ENCODE measurements at places on chromosomes 16 and 17. TPM values are rescaled to one million over a fixed set of nuclear protein-coding genes. Genes with fewer than 3 reads are reported as not detected.

DNA sequence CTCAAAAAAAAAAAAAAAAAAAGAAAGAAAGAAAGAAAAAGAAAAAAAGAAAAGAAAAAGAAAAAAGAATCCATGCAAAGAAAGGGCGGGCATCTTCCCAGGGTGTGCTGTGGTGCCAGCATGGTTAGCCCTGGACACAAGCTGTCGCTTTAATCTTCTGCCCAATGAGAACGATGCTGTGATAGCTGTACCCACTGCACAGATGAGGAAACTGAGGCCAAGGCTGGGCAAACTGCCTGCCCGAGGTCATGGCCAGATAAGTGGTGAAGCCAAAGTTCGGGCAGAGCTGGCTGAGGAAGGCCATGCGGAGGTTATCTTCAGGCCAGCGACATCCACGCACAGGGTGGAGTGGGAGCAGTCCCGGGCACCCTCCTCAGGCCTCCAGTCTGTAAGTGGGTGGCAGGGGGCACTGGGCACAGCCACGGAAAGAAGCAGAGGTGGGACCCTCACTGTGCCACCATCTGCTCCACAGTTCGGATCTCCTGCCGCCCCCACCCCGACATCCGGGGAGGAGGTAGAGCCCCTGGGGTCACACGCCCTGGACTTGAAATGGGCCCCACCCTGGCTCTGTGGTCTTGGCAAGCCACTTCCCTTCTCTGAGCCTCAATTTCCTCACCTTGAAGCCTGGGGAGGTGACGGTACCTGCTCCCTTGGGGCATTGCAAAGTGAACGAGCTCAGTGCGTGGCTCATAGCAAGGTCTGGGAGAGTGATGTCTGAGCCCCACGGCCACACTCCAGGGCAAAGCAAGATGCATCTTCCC, 6.5 kb downstream of the FBXL16 start:
- H3K36me3 ChIP-seq = peaks cover 5% of the 10 kb centered on the region
- H3K27me3 ChIP-seq = peaks cover 99% of the 10 kb centered on the region
- peaks cover 9% of the 10 kb centered on the region for H3K4me1 ChIP-seq
- H3K27ac ChIP-seq = no peak overlapping the region
- no peak overlapping the region for H3K4me3 ChIP-seq
- no peak for DNase-seq

DNA sequence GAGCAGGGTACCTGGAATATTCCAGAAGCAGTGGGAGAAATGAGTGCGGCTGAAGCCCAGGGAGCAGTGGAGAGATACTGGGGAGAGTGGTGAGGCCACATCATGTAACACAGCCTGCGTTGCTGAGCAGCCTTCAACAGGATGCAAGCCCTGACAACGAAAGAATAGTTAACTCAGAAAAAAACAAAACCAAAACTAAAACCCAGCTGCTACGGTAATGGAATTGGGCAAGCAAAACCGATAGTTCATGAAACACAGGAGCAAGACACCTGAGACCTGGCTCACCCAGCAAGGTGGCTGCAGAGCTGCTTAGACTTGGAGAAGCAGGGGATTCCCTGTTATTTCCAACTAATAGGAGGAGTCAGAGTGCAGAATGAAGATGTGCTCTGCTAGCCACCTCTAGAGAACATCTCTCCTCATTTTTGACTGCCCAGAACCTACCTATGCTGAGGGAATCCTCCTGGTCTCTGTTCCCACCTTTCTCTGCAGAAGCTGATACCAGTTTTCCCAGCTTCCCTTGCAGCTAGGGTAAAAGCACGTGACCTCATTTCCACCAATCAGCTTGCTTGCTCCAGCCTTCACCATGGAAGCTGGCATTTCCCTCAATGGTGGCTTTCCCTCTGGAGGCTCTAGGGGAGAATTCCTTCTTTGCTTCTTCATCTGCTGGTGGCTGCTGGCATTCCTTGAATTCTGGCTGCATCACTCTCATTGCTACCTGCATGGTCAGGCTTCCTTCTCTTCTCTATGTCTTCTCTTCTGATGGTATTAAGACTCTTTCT, 59.4 kb upstream of the XYLT1 start:
- DNase-seq = no peak
- no peak overlapping the region for H3K4me3 ChIP-seq

DNA sequence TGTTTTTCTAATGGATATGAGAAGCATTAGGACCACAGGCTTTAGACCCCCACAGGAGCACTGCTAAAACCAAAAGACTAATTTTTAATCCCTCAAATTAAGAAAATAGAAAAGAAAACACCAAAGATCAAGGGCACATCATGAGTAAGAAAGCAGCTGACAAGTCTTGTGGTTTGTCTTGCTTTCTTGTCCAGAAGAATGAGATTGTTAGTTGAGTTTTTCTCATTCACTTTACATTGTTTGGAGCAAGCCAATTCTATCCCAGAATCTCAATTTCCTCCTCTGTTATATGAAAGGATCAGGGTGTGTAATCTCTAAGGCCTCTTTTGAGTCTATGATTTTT, 899.0 kb downstream of the KCNJ2 start:
- no peaks in the 10 kb centered on the region for H3K27me3 ChIP-seq
- H3K4me1 ChIP-seq = peaks cover 13% of the 10 kb centered on the region
- H3K4me3 ChIP-seq = no peak overlapping the region
- peaks cover 5% of the 10 kb centered on the region for H3K36me3 ChIP-seq

DNA sequence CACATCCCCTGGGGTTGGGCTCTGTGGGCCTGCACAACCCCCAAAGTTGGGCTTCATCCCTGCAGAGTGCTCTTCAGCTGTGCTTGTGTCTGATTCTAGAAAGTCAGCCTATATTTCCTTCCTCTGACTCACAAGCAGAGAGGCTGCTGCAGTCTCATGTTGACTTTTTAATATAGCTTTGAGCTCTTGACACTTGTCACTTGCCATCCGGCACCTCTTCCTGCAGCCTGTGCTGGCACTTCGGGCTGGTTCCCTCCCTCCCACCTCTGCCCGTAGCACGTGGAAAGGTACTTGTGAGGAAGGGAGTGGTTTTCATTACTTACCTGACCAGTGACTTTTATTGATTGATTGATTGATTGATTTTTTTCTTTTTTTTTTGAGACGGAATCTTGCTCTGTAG, 19.0 kb upstream of the JPT2 start:
- no peak overlapping the region for H3K4me3 ChIP-seq
- H3K4me1 ChIP-seq = no peaks in the 10 kb centered on the region
- H3K27me3 ChIP-seq = no peaks in the 10 kb centered on the region
- H3K36me3 ChIP-seq = peaks cover 49% of the 10 kb centered on the region
- DNase-seq = no peak

DNA sequence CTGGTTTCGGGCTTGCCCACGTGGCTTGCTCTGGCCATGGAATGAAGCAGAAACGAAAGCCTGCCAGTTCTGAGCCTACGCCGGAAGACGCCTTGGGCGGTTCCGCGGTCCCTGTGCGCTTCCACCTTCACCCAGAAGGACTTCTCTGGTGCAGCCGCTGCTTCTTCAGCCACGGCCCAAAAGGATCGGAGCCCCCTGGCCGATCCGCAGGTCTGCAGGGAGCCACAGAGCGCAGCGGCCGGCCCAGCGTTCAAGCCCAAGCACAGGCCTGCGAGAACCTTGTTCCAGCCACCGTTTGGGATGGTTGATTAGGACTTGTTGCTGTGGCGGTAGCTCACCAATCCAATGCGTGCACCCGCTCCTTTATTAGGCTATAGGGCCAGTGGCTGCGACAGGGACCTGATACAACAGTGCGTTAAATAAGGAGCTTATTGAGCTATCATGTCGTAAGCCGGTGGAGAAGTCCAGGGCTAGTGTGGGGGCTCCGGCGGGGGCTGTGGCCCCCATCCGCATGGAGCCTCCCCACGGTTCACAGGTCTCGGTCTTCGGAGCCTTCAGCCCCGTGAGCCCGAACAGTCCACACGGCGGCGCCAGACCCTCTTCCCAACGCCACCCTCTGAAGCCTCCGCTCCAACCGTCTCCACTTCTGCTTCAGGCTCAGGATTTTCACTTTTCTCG, 10.2 kb upstream of the MPP2 start:
- H3K4me1 ChIP-seq = peaks cover 6% of the 10 kb centered on the region
- H3K27ac ChIP-seq = no peak overlapping the region
- H3K27me3 ChIP-seq = peaks cover 68% of the 10 kb centered on the region
- no peaks in the 10 kb centered on the region for H3K36me3 ChIP-seq
- no peak overlapping the region for H3K4me3 ChIP-seq

- peaks cover 4% of the 10 kb centered on the region for H3K4me1 ChIP-seq
- no peak overlapping the region for H3K27ac ChIP-seq
- no peaks in the 10 kb centered on the region for H3K36me3 ChIP-seq
These were observed 281.9 kb downstream of the FTO start for GRCh38 chr16:53985861-53986260.

DNA sequence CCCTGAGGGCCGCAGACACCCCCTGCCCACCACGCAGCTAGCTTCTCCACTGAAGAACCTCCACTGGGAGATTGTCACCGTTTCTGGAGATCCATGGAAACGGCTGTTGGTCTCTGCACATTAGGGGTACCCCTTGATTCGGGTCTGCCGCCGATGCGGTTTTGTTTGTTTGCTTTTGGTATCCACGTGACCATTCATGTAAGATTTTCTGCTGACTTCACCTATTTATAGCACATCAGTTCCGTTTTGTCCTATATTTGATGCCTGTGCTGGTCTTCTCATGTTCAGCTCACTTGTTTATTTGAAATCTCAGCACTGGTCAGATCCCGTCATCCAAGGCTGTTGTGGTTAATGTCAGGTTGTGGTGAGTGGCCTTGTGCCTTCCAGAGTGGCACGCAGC, 21.1 kb downstream of the CRAMP1 start:
- H3K36me3 ChIP-seq = peaks cover 26% of the 10 kb centered on the region
- no peaks in the 10 kb centered on the region for H3K27me3 ChIP-seq
- no peaks in the 10 kb centered on the region for H3K4me1 ChIP-seq
- H3K27ac ChIP-seq = no peak overlapping the region
- no peak overlapping the region for H3K4me3 ChIP-seq

DNA sequence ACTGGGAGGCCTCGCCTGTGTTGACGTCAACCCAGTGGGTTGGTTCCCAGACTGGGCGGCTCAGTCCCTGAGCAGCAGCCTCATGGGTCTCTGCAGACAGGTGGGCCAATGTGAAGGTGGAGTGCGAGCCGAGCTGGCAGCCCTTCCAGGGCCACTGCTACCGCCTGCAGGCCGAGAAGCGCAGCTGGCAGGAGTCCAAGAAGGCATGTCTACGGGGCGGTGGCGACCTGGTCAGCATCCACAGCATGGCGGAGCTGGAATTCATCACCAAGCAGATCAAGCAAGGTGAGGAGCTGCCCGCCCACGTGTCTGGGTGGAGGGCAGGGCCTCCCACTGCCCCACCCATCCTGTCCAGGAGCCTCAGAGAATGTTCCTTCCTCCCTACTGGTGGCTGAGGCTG, 44.1 kb downstream of the MRC2 start:
- no peak overlapping the region for H3K27ac ChIP-seq
- H3K4me3 ChIP-seq = no peak overlapping the region
- peaks cover 17% of the 10 kb centered on the region for H3K4me1 ChIP-seq
- peak; percentile 58 for DNase-seq
- H3K27me3 ChIP-seq = no peaks in the 10 kb centered on the region

GRCh38 chr17:55580596-55581133, 69.4 kb upstream of the SMIM36 start:
- H3K4me3 ChIP-seq = no peak overlapping the region
- H3K27ac ChIP-seq = no peak overlapping the region
- H3K27me3 ChIP-seq = no peaks in the 10 kb centered on the region
- no peak for DNase-seq
- peaks cover 36% of the 10 kb centered on the region for H3K4me1 ChIP-seq

GRCh38 chr17:10062691-10063385, 135.6 kb downstream of the GAS7 start:
- no peak overlapping the region for H3K27ac ChIP-seq
- H3K27me3 ChIP-seq = no peaks in the 10 kb centered on the region
- H3K36me3 ChIP-seq = no peaks in the 10 kb centered on the region

GRCh38 chr16:49547448-49547847, 173.8 kb downstream of the C16orf78 start:
- H3K4me1 ChIP-seq = no peaks in the 10 kb centered on the region
- no peaks in the 10 kb centered on the region for H3K36me3 ChIP-seq
- H3K27me3 ChIP-seq = peaks cover 94% of the 10 kb centered on the region
- no peak overlapping the region for H3K4me3 ChIP-seq

DNA sequence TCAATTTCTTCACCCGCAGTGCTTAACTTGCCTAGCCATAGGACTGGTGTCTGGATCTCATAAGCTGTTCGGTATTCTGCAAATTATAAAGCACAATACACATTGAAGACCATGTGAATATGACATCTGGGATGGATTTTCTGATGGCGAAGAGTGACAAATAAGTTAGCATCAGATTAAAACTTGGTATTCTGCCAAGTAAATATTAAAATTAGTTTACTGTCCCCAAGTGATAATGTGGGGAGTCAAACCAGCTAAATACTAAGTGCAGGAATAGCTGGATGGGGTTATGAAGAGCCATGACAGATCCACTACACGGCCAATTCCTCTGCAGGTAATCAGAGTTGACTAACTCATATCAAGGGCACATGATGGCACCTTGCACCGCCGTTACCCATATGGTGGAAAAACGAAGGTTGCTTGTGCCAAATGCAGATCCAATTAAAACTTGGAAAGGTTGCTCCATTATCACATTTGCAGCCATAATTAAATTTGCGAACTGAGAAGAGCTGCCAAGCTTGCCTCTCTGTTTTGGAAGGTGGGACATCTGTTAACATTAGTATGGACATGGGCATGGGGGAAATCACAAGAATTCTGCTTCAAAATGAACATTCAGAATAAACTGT, 114.9 kb upstream of the TOM1L1 start:
- H3K36me3 ChIP-seq = no peaks in the 10 kb centered on the region
- DNase-seq = no peak
- no peak overlapping the region for H3K27ac ChIP-seq
- no peaks in the 10 kb centered on the region for H3K4me1 ChIP-seq
- no peaks in the 10 kb centered on the region for H3K27me3 ChIP-seq

- H3K4me3 ChIP-seq = peak overlapping the region; percentile 93
- no peaks in the 10 kb centered on the region for H3K27me3 ChIP-seq
- H3K36me3 ChIP-seq = peaks cover 44% of the 10 kb centered on the region
- peak overlapping the region; percentile 96 for H3K27ac ChIP-seq
These were observed 782 bp downstream of the POLR2A start for GRCh38 chr17:7484919-7485377.

GRCh38 chr16:61385392-61386071, 650.7 kb downstream of the CDH8 start:
- no peaks in the 10 kb centered on the region for H3K36me3 ChIP-seq
- H3K4me1 ChIP-seq = no peaks in the 10 kb centered on the region
- no peaks in the 10 kb centered on the region for H3K27me3 ChIP-seq
- no peak for DNase-seq

- peak overlapping the region; percentile 27 for H3K27ac ChIP-seq
- peaks cover 34% of the 10 kb centered on the region for H3K4me1 ChIP-seq
- DNase-seq = no peak
These were observed 1.1 kb upstream of the PPL start for GRCh38 chr16:4937782-4938682.

- H3K27me3 ChIP-seq = peaks cover 18% of the 10 kb centered on the region
- no peak overlapping the region for H3K4me3 ChIP-seq
- H3K4me1 ChIP-seq = no peaks in the 10 kb centered on the region
- no peak overlapping the region for H3K27ac ChIP-seq
- DNase-seq = no peak
These were observed 247.3 kb upstream of the RPL38 start for GRCh38 chr17:73956169-73956568.

CETP gene
- not detected for total RNA-seq

MYLK3 gene
- 1.4 TPM for total RNA-seq

MPV17L gene
- total RNA-seq = 10.0 TPM

C1QTNF1 gene
- 3.1 TPM for total RNA-seq

MEIOC gene
- total RNA-seq = 4.7 TPM

EPX gene
- not detected for total RNA-seq

SOX8 gene
- total RNA-seq = 0.92 TPM

GCGR gene
- not detected for total RNA-seq

ZPBP2 gene
- total RNA-seq = not detected

FCSK gene
- total RNA-seq = 29.1 TPM

HEATR9 gene
- total RNA-seq = not detected

FASN gene
- 346 TPM for total RNA-seq

All from Calu3 (cell line).